ENCODE measurements at places on chromosomes 12 and 14. TPM values are rescaled to one million over a fixed set of nuclear protein-coding genes. Genes with fewer than 3 reads are reported as not detected.

The LTBR gene
- 158 TPM for total RNA-seq

The PZP gene
- not detected for total RNA-seq

The PPP1R1A gene
- not detected for total RNA-seq

The WIF1 gene
- not detected for total RNA-seq

GRCh38 chr14:64715628-64716412 is 11.6 kb downstream of the PLEKHG3 start:
- H3K4me3 ChIP-seq, result peak overlapping the region; percentile 58
- no peak for DNase-seq
- peaks cover 54% of the 10 kb centered on the region for H3K4me1 ChIP-seq
- H3K36me3 ChIP-seq, result peaks cover 6% of the 10 kb centered on the region

- H3K4me1 ChIP-seq, result peaks cover 17% of the 10 kb centered on the region
- no peak for DNase-seq
- no peaks in the 10 kb centered on the region for H3K27me3 ChIP-seq
- H3K27ac ChIP-seq, result no peak overlapping the region
- H3K36me3 ChIP-seq, result no peaks in the 10 kb centered on the region
These were observed 19.9 kb downstream of the HRK start for GRCh38 chr12:116861320-116861719.

GRCh38 chr12:97848051-97848450 is 385.4 kb downstream of the RMST start:
- H3K4me1 ChIP-seq, result peaks cover 5% of the 10 kb centered on the region
- DNase-seq, result no peak
- H3K27ac ChIP-seq, result no peak overlapping the region
- no peak overlapping the region for H3K4me3 ChIP-seq

GRCh38 chr12:104154806-104155205 is 16.8 kb upstream of the NFYB start:
- no peaks in the 10 kb centered on the region for H3K4me1 ChIP-seq
- no peak for DNase-seq
- no peaks in the 10 kb centered on the region for H3K27me3 ChIP-seq
- no peak overlapping the region for H3K27ac ChIP-seq
- H3K36me3 ChIP-seq, result no peaks in the 10 kb centered on the region

- H3K4me1 ChIP-seq, result no peaks in the 10 kb centered on the region
- H3K4me3 ChIP-seq, result no peak overlapping the region
- peaks cover 26% of the 10 kb centered on the region for H3K36me3 ChIP-seq
- H3K27ac ChIP-seq, result peak overlapping the region; percentile 20
- H3K27me3 ChIP-seq, result no peaks in the 10 kb centered on the region
These were observed 11.9 kb upstream of the LRP1-AS start for GRCh38 chr12:57159311-57159710.

GRCh38 chr12:131589221-131589897 is 121.5 kb upstream of the SFSWAP start:
- peaks cover 33% of the 10 kb centered on the region for H3K27me3 ChIP-seq
- no peak overlapping the region for H3K27ac ChIP-seq
- no peak for DNase-seq
- H3K36me3 ChIP-seq, result no peaks in the 10 kb centered on the region

DNA sequence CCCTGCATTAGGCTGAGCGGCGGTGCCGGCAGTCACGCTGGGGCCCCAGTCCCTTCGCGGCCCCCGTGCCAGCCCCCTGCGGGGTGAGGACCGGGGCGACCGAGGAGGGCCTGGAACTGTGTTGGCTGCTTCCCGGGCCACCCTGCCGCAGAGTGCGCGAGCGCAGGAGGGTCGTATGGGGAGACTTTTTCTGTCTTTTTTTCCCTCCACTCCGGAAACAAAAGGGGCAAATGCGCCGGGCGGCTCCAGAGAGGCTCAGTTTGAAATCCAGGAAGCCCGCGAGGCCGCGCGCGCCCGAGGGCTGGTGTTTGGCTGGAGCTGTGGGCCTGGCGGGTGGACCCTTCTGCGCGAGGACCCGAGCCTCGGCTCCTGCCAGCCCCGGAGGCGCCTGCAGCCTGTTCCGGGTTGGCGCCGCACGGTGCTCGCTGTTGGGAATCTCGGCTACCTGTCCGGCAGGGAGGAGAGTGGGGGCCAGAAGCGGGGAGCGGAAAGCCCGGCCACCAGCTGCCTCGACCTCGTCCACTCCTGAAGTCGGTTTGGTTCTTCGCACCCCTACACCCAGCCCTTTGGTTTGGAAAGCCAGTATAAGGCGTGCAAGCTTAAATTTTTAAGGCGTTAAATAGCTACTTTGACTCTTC is 638 bp downstream of the PLEKHG3 start:
- H3K27ac ChIP-seq, result peak overlapping the region; percentile 49
- peaks cover 59% of the 10 kb centered on the region for H3K4me1 ChIP-seq

GRCh38 chr12:96106137-96106536 is 70.8 kb upstream of the LTA4H start:
- H3K4me1 ChIP-seq, result no peaks in the 10 kb centered on the region
- no peaks in the 10 kb centered on the region for H3K36me3 ChIP-seq
- DNase-seq, result no peak
- no peak overlapping the region for H3K27ac ChIP-seq
- no peak overlapping the region for H3K4me3 ChIP-seq
- no peaks in the 10 kb centered on the region for H3K27me3 ChIP-seq

DNA sequence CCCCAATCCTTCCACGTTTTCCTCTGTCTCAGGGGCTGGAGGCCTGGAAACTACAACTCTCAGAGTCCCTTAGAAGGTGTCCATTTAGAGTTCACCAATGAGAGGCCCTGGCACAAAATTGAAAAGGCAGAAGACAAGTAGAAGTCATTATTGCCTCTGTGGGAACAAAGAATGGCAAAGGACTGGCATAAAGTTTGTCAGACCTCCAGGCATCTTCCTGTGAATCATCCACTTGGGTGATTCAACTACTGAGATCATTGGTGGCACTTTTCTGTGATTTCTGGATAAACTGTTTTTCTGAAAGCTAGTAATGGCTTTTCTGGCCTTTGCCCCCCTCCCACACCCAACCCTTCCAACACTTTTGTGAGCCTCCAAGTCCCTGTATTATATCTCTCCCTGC is 42.6 kb upstream of the C12orf42 start:
- H3K36me3 ChIP-seq, result no peaks in the 10 kb centered on the region
- H3K4me1 ChIP-seq, result no peaks in the 10 kb centered on the region
- H3K4me3 ChIP-seq, result no peak overlapping the region
- H3K27ac ChIP-seq, result no peak overlapping the region

DNA sequence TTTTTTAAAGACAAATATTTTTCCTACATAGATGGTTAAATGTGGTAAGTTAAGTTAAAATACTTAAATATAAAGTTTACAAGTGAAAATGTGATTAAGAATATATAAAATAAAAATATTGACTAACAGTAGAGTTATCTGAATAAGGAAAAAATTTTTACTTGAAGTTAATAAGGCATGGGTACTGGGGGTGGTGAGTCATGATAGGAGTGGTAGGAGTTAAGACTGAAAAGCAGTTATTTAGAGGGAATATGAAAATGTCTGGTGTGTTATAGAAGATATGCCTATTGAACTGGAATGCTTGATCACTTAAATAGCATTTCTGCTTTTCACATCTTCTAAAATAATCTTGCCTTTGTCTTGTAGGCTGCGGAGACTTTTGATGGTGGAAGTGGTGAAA is 68.7 kb downstream of the CCDC91 start:
- H3K4me3 ChIP-seq, result no peak overlapping the region
- H3K4me1 ChIP-seq, result peaks cover 12% of the 10 kb centered on the region
- H3K27ac ChIP-seq, result no peak overlapping the region
- H3K36me3 ChIP-seq, result peaks cover 7% of the 10 kb centered on the region
- no peak for DNase-seq
- H3K27me3 ChIP-seq, result no peaks in the 10 kb centered on the region

GRCh38 chr12:103848917-103849491 is 8.0 kb upstream of the NT5DC3 start:
- peaks cover 29% of the 10 kb centered on the region for H3K4me1 ChIP-seq
- H3K27me3 ChIP-seq, result no peaks in the 10 kb centered on the region
